ENCODE measurements at places on chromosomes 2 and 18.

GRCh38 chr2:18987016-18987415, 371.4 kb downstream of the OSR1 start:
- no peak for DNase-seq

GRCh38 chr2:132550946-132551345, 119.1 kb downstream of the LYPD1 start:
- no peak for DNase-seq

DNA sequence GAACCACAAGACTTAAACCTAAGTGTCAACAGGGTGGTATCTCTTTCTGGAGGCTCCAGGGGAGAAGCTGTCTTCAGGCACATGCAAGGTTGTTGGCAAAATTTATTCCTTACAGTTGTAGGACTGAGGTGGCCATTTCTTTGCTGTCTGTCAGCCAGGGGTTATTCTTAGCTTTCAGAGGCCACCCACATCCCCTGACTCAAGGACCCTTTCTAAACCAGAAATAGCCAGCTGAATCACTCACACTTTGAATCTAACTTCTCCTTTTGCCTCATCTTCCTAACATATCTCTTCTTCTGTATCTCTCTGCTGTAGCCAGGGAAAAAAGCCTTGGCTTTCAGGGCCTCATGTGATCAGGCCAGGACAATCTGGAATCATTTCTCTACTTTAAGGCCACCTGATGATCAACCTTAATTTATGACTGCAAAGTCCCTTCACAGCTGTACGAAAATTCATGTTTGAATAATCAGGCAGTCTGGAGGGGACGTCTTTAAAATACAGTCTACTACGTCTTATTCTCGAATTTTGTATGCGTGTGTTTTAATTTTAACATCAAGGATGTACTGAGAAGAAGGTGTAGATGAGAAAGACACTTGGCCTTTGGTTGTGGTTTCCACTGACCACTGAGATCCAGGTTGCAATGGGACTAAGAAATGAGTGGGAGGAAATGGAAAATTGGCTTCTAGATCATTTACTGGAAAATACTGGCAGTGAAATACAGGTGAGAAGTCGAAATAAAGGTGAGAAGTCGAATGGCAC, 90.4 kb downstream of the DOCK10 start:
- DNase-seq: no peak

DNA sequence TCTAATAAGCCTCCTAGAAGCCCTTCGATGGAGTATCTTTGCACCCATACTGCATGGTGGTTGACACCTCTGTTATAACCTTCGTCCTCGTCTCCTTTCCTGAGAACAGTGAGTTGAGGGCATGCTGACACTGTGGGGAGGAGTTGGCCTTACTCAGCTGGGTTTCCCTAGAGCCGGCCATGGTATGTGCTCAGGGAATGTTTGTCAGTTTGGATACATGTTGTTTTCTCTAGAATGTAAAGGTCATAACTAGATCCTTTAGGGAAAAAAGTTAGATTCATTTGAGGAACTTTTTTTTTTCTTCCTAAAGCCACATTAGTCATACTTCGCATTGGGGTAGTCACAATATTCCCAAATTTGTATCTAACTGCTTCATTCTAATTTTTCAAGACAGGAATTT, 106.0 kb upstream of the FOSL2 start:
- DNase-seq: no peak

DNA sequence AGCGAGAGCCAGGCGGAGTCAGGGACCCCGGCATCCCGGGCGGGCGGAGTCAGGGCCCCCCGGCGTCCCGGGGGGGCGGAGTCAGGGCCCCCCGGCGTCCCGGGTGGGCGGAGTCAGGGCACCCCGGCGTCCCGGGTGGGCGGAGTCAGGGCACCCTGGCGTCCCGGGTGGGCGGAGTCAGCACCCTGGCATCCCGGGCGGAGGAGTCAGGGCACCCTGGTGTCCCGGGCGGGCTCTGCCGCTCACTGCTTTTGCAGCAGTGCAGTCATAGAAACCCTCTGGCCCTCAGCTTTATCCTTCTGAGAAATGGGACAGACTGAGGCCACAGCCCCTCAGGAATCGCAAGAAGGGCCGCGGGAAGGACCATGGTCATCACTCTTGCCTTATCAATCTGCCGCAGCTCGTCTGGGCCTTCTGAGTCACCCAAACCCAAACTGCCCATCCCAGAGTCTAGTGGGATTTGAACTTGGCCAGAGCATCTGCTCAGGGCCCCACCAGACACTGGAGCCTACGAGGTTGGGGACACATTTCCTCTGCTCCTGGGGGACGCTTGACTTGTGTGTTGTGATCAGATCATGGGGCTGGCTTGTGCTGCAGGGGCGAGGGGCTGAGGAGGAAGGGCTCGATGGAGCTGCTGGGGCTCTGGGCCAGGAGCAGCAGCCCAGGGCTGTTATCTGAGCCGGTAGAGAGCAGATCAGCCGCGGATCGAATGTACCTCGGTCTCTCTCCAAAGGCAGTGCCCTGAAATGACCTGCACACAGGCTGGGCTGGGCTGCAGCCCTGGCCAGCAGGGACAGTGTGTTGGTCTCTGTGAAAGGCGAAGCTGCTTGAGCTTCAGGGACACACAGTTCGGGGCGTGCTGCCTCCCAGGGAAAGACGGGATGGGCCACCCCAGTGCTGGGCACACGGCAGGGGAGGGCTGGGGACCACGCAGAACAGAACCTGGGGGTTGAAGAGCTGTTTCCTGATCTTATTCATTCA, 290.1 kb upstream of the HDAC4 start:
- no peak for DNase-seq

- DNase-seq: no peak
These were observed 204.8 kb downstream of the TFCP2L1 start for GRCh38 chr2:121080013-121080772.

GRCh38 chr18:68962623-68963022, 164.7 kb downstream of the CCDC102B start:
- no peak for DNase-seq

DNA sequence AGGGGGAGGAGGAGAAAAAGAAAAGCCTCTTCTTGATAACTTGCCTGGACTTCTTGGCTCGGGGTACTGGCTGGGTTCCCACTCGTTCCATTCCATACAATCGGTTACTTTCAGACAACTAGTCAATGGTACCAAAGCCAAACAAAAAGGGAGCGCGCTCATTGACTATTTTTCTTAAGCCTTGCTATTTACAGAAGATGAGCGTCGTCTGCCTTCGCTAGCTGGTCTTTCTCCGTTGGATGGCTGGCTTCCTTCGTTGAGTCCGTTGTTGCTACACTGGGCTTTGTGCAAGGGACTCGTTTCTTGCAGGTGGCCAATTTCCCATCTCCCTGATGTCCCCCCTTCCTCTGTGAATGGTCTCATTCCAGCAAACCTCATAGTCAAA, 260.4 kb downstream of the ZNF516 start:
- no peak for DNase-seq

- DNase-seq: no peak
These were observed 26.0 kb upstream of the NOTO start for GRCh38 chr2:73176205-73176880.

DNA sequence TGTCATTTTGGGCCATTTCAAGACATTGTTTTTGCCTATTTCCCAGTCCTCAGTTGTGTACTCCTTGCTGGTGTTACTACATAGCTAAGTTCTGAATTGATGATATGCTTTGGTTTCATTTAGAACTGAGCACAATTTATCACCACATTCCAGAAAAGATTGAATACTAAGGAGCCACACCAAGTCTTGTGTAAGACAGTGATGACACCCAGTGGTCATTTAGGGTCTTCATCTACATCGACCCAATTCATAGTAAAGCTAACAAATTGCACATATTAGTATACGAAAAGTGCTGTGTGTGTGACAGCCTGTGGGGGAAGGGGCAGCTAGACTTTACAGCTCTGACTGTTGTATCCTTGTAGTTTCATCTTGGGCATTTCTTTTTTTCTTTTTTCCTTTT, 10.9 kb upstream of the DLX2 start:
- DNase-seq: no peak

GRCh38 chr2:205885492-205886099, 200.4 kb downstream of the INO80D start:
- DNase-seq: no peak

DNA sequence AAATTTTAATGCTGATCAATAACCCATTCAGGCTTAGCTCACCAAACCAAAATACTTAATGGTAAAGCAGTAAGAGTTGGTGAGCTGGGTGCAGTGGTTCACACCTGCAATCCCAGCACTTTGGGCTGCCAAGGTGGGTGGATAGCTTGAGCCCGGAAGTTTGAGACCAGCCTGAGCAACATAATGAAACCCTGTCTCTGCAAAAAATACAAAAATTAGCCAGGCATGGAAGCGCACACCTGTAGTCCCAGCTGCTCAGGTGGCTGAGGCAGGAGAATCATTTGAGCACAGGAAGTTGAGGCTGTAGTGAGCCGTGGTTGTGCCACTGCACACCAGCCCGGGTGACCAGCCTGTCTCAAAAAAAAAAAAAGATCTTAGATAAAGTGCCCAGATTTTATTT, 35.7 kb upstream of the MPP4 start:
- DNase-seq: no peak

DNA sequence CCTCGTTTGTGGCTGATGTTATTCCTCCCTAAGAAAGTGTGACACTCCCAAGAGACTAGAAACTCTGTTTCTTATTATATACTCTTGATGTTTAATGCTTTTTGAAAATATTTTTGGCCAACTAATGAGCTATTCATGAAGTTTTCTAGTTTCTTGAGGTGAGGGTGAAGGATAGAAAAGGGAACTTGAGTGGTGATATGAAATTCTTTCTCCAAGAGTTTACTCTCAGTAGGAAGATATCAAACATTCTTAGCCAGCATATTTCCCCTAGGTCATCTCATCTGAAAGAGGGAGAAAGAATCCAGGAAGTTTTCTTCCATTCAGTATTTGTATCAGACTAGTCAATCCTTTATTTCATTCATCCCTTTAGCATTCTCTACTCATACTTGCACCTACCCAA, 95.7 kb downstream of the MAP3K20 start:
- no peak for DNase-seq

DNA sequence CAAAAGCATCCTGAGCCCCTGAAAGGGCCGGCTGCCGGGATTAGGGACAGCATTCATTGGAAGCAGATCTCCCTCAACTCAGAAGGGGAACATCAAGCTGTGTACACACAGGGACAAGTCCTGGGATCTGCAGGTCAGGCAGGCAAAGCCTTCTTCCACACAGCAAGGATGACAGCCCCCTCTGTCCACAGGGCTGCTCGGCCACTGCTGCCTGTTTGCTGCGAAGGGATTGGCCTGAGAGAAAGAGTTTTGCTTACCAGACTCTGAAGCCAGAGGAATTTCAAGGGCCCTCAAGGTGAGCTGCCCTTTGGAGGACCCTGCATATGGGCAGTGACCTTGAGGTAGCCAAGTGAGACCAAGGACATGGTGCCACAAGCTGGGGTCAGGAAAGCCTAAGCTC, 11.1 kb downstream of the ZBTB7C start:
- no peak for DNase-seq
